ENCODE measurements at places on chromosomes 1 and 21.

DNA sequence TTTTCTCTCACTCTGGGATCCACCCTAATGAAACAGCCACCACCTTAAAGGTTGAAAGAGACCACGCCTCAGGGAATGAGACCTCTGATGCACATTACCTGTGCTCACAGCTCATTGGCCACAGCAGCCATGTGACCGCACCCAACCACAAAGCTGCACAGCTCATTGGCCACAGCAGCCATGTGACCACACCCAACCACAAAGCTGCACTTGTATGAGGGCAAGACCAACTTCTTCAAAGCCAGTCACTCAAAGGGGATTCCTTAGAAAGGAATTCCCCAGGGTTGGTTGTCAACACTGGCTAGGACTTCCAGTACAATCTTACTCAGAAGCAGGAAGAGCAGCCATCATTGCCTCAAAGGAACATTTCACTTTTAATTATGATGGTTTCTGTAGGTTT is 43.6 kb upstream of the PDE9A start:
- DNase-seq, result no peak

GRCh38 chr1:33460947-33461629 is 11.4 kb upstream of the ZSCAN20 start:
- no peak for DNase-seq

- DNase-seq, result no peak
Measured at GRCh38 chr1:237671262-237671661, 219.5 kb downstream of the ZP4 start.

- DNase-seq, result no peak
Measured at GRCh38 chr21:41327753-41328152, 11.2 kb downstream of the FAM3B start.

DNA sequence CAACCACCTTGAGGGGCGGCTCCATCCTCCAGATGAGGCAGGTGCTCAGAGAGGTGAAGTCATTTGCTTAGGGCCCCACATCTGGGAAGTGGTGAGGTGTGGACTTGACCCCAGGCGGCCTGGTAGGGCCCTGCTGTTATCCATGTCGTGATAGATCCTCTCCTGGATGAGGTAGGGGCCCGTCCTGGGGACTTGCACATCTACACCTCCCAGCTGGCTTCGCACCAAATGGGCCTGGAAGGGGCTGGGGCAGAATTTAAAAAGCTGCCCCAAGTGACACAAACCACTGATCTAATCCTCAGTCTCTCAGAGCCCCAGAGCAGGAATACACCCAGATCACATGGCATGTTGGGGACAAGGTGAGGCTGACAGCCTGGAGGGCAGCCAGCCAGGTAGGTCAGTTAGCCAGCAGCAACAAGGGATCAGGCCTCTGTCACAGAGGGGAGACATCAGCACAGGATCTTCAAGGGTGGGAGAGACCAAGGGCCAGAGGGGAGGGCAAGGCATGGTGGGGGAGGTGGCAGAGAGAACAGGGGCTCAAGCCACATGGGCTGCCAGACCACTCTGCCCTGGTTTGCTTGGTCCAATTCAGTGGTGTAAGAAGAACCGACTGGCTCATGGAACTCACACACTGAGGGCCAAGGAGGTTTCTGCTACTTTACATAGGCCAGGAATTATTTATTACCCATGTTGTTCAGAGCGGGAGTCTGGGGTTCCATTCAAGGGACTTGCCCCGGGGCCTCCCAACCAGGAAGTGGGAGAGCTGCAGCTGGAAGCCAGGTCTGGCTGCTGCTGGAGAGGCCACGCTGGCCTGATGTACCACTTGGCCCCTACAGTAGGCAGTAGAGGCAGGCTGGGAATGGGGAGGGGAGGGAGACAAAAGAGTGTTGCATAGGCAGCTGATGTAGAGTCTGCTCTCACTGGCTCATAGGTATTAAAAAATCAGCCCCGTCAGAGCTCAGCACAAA is 12.1 kb downstream of the LRP8 start:
- peak; percentile 32 for DNase-seq

DNA sequence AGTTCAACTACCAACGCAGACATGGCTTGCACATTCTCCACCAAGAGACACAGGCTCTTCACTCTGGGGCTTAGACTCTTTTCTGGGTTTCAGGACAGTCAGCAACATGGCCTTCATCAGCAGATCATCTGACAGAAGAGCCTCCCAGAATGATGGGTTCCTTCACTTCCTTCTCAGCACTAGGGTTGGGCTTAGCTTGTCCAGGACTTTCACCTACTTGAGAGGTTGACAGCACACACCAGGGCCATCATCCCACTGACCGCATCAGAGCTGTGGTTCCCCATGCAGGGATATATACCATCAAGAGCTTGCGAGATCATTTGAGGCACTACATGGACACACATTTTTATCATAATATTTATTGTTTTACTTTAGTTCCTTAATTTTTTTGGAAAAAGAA is 10.4 kb upstream of the NCF2 start:
- DNase-seq, result no peak
